ENCODE measurements at places on chromosomes 11 and 22.

DNA sequence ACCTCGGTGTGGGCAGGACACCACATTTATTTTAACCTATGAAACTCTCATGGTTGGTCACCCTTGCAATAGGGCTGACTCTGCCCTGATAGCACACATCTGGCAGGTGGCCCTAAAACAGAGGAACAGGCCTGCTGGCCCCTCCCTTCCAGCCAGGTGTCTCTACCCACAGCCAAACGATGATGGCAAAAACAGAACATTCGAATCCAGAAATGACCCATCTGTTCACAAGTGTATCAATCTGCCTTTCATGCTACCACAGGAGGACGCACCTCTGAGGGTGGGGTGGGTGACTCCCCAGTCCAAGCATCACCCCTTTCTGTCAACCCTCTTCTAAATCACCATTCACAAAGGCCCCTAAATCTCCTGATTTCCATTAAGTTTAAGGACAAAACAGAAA, 118.1 kb downstream of the ETS1 start:
- DNase-seq, result no peak

DNA sequence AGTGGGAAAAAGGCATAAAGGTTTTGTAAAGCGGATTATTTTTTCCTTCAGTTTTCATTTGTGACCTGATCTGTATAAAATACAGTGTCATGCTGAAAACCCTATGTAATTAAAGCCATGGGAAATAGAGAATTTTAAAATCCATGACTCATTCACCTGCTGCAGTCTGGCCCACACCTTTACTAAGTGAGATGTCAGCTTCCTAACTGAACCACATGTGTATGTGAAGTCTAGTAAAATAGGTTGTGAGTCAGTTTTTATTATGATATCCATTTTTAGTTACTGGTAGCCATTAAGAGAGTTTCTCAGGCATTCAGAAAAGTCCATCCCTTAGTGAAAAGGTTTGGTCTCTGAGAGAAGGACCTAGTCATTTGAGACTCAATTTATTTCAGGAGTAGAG, 60.9 kb downstream of the TRIM44 start:
- DNase-seq, result no peak

DNA sequence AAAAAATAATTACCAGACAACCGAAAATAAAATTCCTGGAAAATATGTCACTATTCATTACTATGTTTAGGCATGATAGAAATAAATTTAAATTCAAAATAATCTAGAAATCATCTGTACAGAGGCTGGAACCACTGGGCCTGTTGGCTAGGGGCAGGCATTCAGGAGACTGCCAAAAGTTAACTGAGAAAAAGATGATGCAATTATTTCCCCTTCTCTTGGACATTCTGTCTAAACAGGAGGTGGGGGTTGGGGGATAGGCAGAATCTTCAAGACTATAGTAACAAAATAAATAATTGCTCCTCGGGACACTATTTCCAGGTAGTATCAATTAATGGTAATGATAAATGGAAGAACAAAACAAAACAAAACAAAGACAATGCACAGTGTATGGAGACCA, 14.1 kb downstream of the BTBD10 start:
- no peak for DNase-seq

DNA sequence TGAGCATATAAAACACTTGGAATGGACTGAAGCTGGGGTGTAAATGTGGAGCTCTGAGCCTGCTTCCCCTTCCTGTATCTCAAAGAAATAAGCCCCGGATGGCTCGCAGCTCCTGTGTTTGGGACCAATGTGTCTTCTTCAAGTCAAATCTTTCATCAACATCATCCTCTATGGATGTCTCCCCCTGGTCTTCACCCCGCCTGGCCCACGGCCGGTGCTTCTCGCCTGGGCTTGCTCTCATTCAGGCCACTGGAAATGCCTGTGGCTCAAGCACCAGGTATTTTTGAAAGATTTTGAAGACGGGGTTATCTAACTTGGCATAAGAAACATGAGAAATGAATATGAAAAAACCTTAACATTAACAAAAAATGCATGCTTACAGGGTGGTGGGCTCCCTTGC, 769.8 kb downstream of the BRD1 start:
- DNase-seq, result no peak

DNA sequence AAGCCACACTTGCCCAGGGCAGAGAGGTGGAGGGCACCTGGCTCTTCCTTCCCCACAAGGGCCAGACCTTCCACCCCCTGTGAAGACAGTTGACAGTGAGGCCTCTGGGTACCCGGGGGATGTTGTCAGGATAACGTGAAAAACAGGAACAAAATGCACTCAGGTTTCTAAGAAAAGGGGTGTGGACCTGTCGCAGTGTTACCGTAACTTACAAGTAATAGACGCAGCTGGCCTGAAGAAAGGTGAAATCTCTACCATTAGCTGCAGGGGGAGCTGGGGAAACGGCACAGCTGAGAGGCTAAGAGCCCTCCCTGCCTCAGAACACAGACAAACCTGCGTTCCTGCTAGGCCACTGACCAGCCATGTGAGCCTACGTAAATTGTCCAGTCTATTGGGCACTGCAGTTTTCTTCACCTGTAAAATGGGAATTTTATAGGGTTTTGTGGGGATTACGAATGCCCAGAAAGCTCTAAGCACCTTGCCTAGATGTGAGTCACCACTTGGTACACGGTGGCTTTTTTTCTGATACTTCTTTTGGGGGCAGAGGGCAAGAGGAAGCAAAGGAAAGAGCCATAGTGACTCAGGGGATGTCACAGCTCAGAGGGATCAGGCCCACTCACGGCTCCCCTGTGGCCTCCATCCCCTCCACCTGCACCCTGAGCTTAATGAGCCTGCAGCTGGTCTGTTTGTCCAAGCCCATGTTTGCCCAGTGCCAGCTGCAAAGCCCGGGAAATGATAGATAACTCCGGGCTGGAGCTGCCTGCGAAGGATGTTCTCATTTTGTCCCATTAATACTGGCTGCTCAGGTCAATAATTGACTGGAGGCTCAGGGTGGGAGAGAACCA, 18.4 kb upstream of the CABP7 start:
- no peak for DNase-seq

- DNase-seq, result no peak
These were observed 3.5 kb downstream of the PHF21B start for GRCh38 chr22:45006111-45006963.

DNA sequence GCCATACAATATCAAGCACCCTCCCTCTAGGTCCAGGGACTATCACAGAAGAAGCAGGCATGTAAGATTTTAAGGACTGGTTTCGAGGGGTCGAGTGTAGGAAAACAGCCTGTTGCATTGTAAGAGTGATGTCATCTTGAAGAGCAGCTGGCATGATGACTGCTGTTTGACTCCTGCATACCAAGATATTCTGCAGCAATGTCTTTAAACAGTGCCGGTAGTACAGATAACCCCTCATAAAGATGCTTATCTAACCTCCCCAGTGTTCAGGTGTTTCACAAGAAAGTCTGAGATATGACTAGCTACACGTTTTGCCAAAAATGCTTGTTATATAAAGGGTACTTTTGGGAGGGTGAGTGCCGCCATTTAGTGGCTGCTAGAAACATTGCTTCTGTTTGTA, 12.0 kb downstream of the FAM111A start:
- DNase-seq, result no peak

DNA sequence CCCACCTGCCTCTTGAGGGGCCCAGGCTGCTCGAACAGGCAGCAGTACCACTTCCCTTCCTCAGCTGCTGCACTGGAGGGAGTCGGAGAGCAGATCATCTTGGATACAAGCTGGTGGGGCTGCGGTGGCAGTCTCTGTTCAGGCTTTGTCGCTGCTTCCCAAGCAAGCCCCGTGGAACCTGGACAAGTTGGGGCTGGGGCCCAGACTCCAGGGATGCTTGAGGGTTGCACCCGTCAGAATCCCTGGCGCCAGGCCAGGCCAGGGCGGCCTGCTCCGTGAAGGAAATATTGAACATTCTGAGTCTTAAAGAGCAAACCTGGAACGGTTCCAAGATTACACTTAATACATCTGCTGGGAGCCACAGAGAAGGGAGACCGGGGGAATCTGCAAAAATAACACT, 310.1 kb upstream of the SORL1-AS1 start:
- DNase-seq, result no peak

GRCh38 chr11:120217941-120218694, 7.3 kb downstream of the OAF start:
- no peak for DNase-seq

DNA sequence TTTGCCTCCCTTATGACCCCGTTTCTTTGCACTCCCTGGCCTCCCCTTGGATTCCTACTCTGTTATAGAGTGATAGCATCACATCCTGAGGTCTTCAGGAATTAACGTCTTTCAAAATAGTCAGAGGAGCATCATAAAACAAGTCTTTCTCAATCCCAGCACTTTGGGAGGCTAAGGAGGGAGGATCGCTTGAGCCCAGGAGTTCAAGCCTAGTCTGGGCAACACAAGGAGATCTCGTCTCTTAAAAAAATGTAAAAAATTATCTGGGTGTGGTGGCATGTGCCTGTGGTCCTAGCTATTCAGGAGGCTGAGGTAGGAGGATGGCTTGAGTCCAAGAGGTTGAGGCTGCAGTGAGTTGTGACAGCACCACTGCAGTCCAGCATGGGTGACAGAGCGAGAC, 68.7 kb upstream of the AMPD3 start:
- no peak for DNase-seq

DNA sequence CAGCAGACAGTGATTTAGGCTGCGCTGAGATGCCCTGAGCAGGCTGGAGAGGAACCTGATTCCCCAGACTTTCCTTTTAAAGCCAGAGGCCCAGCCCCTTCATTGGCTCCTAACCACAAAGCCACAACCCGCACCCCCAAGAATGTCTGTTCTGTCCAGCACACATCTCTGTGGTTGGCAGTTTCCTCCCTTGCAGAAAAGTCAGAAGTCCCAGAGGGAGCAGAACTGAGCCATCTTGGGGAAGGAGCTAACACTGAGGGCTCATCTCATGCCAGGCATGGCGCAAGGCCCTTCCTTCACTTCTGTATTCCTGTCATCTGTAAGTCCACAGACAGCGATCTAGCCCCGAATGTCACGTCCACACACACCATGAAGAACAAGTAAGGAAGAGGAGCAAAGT, 97.1 kb upstream of the SYT13 start:
- no peak for DNase-seq

- DNase-seq, result no peak
These were observed 24.4 kb upstream of the CBX7 start for GRCh38 chr22:39176714-39177455.

- DNase-seq, result no peak
These were observed 7.1 kb downstream of the EWSR1 start for GRCh38 chr22:29275167-29275566.

DNA sequence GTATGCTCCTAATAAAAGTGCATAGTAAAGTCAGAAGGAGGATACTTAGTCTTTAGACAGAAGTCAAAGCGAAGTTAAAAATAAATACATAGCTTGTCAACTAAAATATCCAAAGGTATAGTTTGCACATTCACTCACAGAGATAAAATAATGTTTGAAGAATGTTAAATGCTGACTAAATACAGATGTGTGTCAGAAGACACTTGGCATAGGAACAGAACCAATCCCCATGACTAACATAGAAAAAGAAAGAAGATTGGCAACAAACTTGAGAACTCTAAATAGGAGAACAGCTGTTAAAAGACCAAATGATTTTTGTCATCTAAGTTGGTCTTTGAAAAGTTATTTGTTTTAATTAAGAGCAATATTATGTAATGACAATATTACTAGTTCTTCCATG, 1172.1 kb upstream of the RAG2 start:
- DNase-seq, result no peak

GRCh38 chr11:17394743-17395390, 6.4 kb upstream of the KCNJ11 start:
- DNase-seq, result no peak

GRCh38 chr11:65642014-65642671, 4.2 kb downstream of the SIPA1 start:
- no peak for DNase-seq

GRCh38 chr11:77125191-77125590, 2.9 kb upstream of the MYO7A start:
- DNase-seq, result no peak

- no peak for DNase-seq
These were observed 46.5 kb downstream of the NFAM1 start for GRCh38 chr22:42385696-42386095.

DNA sequence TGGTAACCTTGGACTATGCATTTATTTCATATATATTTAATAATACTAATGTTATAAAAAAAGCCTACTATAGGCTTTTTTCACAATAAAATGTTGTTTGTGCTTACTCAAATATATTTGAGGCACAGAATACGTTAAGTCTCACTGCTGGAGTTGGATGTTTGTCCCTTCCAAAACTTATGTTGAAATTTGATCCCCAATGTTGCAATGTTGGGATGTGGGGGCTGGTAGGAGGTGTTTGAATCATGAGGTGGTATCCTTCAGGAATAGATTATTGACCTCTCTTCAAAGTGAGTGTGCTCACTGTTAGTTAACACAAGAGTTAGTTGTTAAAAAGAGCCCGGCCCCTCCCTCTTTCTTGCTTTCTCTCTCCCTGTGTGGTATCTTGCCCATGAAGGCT, 1295.9 kb downstream of the JRKL start:
- DNase-seq, result no peak

- peak; percentile 61 for DNase-seq
These were observed 11.7 kb downstream of the RASD2 start for GRCh38 chr22:35552196-35552842.

- peak; percentile 17 for DNase-seq
These were observed 90.8 kb upstream of the SHANK2 start for GRCh38 chr11:71342951-71343827.

DNA sequence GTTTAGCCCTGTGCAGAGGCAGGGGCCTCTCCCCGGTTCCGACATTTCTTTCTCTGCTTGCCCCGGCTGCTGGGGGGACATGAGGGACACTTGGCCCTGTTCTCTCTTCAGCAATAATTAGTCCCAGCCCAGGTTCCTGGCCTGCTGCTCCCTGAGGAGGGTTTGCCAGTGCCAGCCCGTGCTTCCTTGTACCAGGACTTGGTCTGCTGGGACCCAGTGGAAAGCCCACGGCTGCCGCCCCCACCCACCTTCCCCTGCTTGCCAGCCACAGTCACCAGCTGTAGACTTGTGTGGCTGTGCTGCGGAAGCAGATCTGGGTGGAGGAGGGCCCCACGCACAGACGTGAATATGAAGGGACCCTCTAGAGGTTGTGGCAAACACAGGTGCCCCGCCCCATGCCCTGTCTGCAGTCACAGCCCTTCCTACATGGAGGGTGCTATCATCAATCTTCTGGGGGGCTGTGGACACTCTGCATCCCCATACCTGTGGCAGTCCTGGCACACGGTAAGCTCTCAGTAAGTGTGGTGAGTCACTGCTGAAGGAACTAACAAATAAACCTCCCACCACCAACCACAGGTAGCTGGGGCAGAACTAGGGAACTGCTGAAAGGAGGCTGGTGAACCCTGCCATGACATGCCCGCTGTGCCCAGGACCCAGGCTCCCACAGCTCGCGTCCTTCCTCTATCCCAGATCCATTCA, 949 bp downstream of the TP53AIP1 start:
- no peak for DNase-seq
